ENCODE measurements at places on chromosomes 3 and 15. TPM values are rescaled to one million over a fixed set of nuclear protein-coding genes. Genes with fewer than 3 reads are reported as not detected.
A peak's percentile ranks its signal among the peaks of the same experiment; 100 is the strongest.

DNA sequence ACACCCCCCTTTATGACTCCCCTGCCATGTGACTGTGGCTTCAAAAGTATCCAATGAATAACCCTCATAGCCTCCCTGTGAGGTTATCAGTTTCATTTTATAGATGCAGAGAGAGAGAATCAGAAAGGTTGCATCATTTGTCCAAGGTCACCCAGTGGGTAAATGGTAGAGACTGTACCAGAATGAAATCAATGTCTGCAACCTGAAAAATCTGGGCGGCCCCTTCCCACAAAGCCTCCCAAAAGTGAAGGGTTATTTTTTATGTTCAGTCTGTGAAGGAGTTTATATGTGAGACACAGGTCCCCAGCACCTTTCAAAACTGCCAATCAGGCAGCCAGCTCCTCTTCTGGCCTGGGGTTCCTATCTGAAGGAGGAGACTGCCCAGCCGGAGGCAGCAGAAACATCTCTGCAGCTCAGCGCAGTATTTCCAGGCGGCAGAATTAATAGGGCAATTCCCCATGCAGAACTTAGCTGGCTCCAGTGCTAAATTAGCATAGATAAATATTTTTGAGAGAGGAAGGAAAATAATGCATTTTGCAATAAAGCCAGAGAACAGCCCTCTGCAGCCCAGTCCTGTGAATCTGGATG, 130.8 kb upstream of the PRR20G start:
- DNase-seq: no peak

PLSCR5 gene
- total RNA-seq: not detected

GRCh38 chr15:70530503-70530902, 232.9 kb downstream of the UACA start:
- no peak for DNase-seq

GRCh38 chr3:137131081-137131480, 173.3 kb downstream of the IL20RB start:
- DNase-seq: no peak

DNA sequence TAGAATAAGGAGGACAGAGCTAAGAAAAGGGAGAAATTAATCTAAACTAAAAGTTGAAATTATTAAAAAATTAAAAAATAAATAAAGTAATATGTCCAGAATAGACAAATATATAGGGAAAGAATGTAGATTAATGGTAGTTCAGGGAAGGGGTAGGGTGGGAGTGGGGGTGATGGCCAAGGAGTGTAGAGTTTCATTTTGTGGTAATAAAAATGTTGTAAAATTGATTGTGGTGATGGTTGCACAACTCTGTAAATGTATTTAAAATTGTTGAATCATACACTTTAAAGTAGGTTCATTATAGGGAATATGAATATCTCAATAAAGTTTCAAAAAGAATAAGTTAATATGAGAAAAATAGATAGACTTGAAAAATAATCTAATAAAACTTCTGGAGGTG, 21.0 kb upstream of the FNDC3B start:
- no peak for DNase-seq

DNA sequence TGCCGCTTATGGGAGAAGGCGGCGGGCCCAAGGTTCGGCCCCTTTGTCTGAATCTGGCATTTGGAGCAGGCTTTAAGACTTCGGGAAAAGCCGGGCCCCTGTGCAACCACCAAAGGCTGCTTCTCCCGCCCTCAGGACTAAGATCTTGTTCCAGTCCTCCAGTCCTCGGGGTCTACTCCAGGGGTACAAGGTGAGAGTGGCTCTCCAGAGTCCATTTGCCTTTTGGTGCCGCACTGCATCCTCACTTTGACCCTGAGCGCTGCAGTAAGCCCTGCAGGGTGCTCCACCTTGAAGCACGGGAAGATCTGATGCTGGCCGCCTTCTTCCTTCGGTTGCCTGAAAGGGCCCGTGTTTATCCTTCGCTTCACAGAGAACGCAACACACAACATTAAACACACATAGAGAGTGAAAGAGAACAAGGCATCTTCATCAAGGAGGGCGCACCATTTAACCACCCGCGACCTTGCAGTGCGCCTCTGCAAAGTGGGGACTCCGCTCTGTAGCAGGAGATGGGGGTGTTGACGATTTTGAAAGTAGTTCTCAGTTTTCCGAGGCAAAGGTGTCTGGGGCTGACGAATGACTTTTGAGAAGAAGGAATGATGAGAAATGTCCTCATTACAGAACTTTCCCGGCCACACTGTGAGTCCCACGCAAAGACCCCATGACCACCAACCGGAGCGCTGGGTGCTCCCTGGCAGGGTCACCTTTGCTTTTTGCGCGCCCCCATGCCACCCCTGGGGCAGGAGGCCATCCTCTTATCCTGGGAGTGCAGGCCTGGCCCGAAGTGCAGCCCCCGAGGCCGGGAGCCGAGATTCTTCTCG, 1.0 kb downstream of the PIGZ start:
- DNase-seq: no peak

GRCh38 chr3:156150434-156151066, 30.2 kb downstream of the KCNAB1 start:
- DNase-seq: peak; percentile 73
